Activated T-cell treated with anti-CD3 and anti-CD28 coated beads, Interleukin-2, amount 50 U/mL, for 4 hours (primary cell): ENCODE measurements at places on chromosomes 7 and 10. TPM values are rescaled to one million over a fixed set of nuclear protein-coding genes. Genes with fewer than 3 reads are reported as not detected.

- peak; percentile 13 for DNase-seq
These were observed 825 bp downstream of the RAB11FIP2 start for GRCh38 chr10:118045837-118046394.

The KEL gene
- not detected for total RNA-seq

DNA sequence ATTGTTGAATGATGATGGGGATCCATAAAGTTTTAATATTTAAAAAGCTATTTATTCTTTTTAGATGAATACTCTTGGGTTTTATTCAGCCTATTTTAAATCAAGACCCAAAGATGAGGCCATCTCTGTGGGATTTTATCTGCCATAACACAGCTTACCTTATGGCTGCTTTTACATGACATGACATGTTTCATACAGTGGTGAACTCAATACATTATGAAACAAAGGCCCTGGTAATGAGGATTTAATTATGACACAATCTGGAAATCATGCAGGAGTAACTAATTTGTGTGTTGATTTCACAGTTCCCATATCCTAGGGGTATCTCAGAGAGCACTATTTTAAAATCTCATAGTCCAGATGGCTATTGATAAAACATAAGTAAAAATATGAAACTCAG is 661.8 kb upstream of the FZD8 start:
- DNase-seq: no peak

DNA sequence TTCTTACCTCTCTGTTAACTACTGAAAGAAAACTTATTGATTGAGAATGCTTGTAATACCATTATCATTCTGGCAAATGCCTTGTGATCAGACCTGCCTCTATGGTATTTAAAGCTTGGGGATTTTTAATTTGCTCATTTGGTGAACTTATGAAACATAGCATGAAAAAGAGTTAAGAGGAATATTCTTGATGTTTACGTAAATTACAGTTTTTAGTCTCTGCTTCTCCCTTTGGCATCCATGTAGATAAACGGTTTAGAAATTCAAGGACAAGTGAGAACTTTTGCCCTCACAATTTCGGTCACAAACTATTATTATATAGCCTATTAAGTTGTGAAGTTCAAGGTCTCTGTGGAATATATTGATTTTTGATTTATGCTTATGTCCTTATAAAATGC is 11.2 kb upstream of the CELF2 start:
- DNase-seq: no peak

The NPC1L1 gene
- total RNA-seq: not detected

The HMX2 gene
- total RNA-seq: not detected

The RELN gene
- 0.15 TPM for total RNA-seq

DNA sequence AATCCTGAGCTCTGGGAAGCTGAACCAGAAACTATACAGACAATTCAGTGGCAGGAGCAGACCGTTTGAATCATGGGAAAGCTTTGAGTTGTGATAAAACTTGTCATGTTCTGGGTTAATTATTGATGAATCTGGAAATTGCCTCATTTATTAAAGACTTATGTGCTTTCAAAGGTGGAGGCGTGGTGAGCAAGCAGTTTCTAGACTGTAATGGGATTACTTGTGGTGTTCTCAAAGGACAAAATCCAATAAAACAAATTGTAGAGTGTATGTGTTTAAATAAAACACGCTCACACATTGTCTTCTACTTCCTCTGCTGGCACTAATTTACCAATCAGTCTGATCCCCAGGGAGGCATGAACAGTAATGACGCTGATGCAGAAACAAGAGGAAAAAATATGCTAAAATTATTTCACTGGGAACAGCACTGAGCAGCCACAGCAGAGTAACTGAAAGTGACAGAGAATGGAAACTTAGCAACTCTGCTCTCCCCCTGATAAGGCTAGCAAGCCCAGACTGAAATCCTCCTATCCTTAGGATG is 25.1 kb downstream of the PARD3 start:
- DNase-seq: no peak

- DNase-seq: no peak
These were observed 20.4 kb downstream of the LRRC72 start for GRCh38 chr7:16546921-16547505.

The IGF2BP3 gene
- total RNA-seq: 0.86 TPM

GRCh38 chr10:110459600-110459999 is 38.1 kb upstream of the DUSP5 start:
- DNase-seq: no peak

- DNase-seq: no peak
These were observed 84.7 kb upstream of the KDM7A start for GRCh38 chr7:140261522-140261921.
